ENCODE measurements at places on chromosomes 1 and 21. TPM values are rescaled to one million over a fixed set of nuclear protein-coding genes. Genes with fewer than 3 reads are reported as not detected.

- no peak for DNase-seq
- H3K36me3 ChIP-seq: no peaks in the 10 kb centered on the region
- no peak overlapping the region for H3K4me3 ChIP-seq
- H3K4me1 ChIP-seq: no peaks in the 10 kb centered on the region
These were observed 71.8 kb downstream of the DUSP10 start for GRCh38 chr1:221670081-221670480.

- no peak overlapping the region for H3K4me3 ChIP-seq
- H3K36me3 ChIP-seq: no peaks in the 10 kb centered on the region
- no peaks in the 10 kb centered on the region for H3K27me3 ChIP-seq
These were observed 368.6 kb upstream of the NEGR1 start for GRCh38 chr1:72650843-72651435.

- H3K4me1 ChIP-seq: peaks cover 6% of the 10 kb centered on the region
- H3K27ac ChIP-seq: no peak overlapping the region
- no peaks in the 10 kb centered on the region for H3K36me3 ChIP-seq
- no peaks in the 10 kb centered on the region for H3K27me3 ChIP-seq
- H3K4me3 ChIP-seq: no peak overlapping the region
These were observed 26.4 kb upstream of the IGSF3 start for GRCh38 chr1:116693759-116694480.

The TTC34 gene
- 0.50 TPM for total RNA-seq

GRCh38 chr1:54502342-54502741 lies 45.7 kb upstream of the ACOT11 start:
- H3K4me1 ChIP-seq: no peaks in the 10 kb centered on the region
- H3K27ac ChIP-seq: no peak overlapping the region
- no peak overlapping the region for H3K4me3 ChIP-seq
- H3K36me3 ChIP-seq: no peaks in the 10 kb centered on the region
- no peak for DNase-seq

- no peaks in the 10 kb centered on the region for H3K36me3 ChIP-seq
- peak overlapping the region; percentile 84 for H3K4me3 ChIP-seq
- H3K4me1 ChIP-seq: peaks cover 17% of the 10 kb centered on the region
- 0 out of 2 replicates have a peak, but pooled peaks cover 5% of the 10 kb centered on the region for H3K27me3 ChIP-seq
These were observed 1.6 kb downstream of the PCAT6 start for GRCh38 chr1:202812176-202813026.

Measured in H1 (cell line).